Endothelial cell (in vitro differentiated cells): ENCODE measurements at places on chromosomes 5 and 9. TPM values are rescaled to one million over a fixed set of nuclear protein-coding genes. Genes with fewer than 3 reads are reported as not detected.

The FREM1 gene
- 2.9 TPM for total RNA-seq

- no peaks in the 10 kb centered on the region for H3K36me3 ChIP-seq
- H3K27ac ChIP-seq: no peak overlapping the region
- peaks cover 3% of the 10 kb centered on the region for H3K27me3 ChIP-seq
- DNase-seq: no peak
- H3K4me3 ChIP-seq: no peak overlapping the region
Observed at GRCh38 chr5:2166979-2167377, 284.3 kb upstream of the IRX4 start.

GRCh38 chr9:34517185-34517584 is 5.6 kb downstream of the ENHO start:
- no peak overlapping the region for H3K4me3 ChIP-seq
- H3K27me3 ChIP-seq: peaks cover 8% of the 10 kb centered on the region
- H3K4me1 ChIP-seq: peaks cover under 1% of the 10 kb centered on the region
- DNase-seq: no peak
- no peak overlapping the region for H3K27ac ChIP-seq

The YIPF5 gene
- total RNA-seq: 47.8 TPM

DNA sequence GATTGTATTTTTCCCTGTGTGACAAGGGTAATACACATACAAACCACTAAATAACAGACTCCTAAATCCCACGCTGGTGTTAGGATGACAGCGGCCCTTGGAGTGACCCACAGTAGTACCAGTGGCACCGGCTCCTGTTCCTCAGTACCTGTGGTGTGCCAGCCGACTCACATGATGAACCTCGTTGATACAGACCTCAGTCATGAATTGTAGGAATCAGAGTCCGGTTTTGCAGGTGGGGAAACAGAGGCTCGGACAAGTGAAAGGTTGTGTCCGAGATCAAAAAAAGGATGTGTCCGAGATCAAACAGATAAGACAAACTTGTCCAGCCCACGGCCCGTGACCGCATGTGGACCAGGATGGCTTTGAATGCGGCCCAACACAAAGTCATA is 78.0 kb downstream of the AMBP start:
- peaks cover 22% of the 10 kb centered on the region for H3K36me3 ChIP-seq
- no peak overlapping the region for H3K4me3 ChIP-seq
- H3K4me1 ChIP-seq: peaks cover 4% of the 10 kb centered on the region
- H3K27me3 ChIP-seq: peaks cover 3% of the 10 kb centered on the region
- no peak for DNase-seq

The MEGF10 gene
- total RNA-seq: 5.6 TPM

DNA sequence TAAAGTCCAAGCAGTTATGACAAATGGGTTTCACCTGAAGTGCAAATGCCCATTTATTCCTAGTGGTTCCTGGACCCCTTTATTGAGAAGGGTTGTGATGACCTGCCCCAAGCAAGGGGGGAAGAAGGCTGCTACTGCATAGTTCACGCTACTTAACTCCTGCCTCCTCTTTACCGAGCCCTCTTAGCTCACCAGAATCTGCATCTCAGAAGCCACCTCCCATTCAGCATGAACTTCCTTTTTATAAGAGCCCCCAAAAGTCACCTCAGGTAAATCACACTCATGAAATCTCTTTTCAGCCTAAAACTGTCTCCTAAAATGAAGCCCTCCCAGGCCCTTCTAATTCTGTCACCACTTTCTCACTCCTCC is 26.6 kb upstream of the C9orf72 start:
- no peaks in the 10 kb centered on the region for H3K4me1 ChIP-seq
- H3K36me3 ChIP-seq: no peaks in the 10 kb centered on the region
- no peak overlapping the region for H3K27ac ChIP-seq
- peaks cover 4% of the 10 kb centered on the region for H3K27me3 ChIP-seq
- H3K4me3 ChIP-seq: no peak overlapping the region

The HAVCR1 gene
- not detected for total RNA-seq

GRCh38 chr5:73266176-73266738 is 93.3 kb downstream of the TMEM174 start:
- no peaks in the 10 kb centered on the region for H3K36me3 ChIP-seq
- H3K4me1 ChIP-seq: peaks cover 40% of the 10 kb centered on the region
- H3K27me3 ChIP-seq: peaks cover 3% of the 10 kb centered on the region
- no peak for DNase-seq

The CARD9 gene
- total RNA-seq: 0.41 TPM

The MELK gene
- 10.6 TPM for total RNA-seq

DNA sequence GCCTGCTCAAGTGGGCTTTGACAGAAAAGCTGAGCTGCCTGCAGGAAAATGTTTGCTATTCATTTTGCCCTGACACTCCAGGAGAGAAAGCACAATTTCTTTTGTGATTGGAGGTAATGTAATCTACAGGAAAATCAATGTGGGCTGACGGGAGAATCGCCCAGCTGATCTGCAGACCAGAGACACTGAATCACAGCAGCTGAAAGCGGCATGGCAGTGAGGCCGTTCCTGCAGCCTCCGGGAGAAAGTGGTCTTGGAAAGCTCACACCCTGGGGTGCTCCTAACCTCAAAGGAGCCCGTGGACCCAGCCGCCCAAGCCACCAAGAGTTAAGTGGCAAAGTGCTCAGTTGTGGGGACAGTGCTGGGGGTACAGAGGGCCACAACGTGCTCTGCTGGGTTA is 593.6 kb downstream of the BNC2 start:
- no peaks in the 10 kb centered on the region for H3K36me3 ChIP-seq
- DNase-seq: no peak
- H3K4me3 ChIP-seq: no peak overlapping the region
- peaks cover 4% of the 10 kb centered on the region for H3K27me3 ChIP-seq
- peaks cover 3% of the 10 kb centered on the region for H3K4me1 ChIP-seq
- no peak overlapping the region for H3K27ac ChIP-seq
